ENCODE measurements at places on chromosomes 3 and 15. TPM values are rescaled to one million over a fixed set of nuclear protein-coding genes. Genes with fewer than 3 reads are reported as not detected.

The SERINC4 gene
- 0.09 TPM for total RNA-seq

The SST gene
- total RNA-seq, result not detected

The FAM81A gene
- 0.18 TPM for total RNA-seq

The CYP19A1 gene
- 4.0 TPM for total RNA-seq

The TUSC7 gene
- total RNA-seq, result not detected

The ZNF774 gene
- total RNA-seq, result 1.1 TPM

The MINAR1 gene
- total RNA-seq, result 0.57 TPM

The MYZAP gene
- 0.18 TPM for total RNA-seq

The ACTRT3 gene
- total RNA-seq, result 3.7 TPM

The SOX2 gene
- not detected for total RNA-seq

The SLC22A14 gene
- total RNA-seq, result under 0.01 TPM

The MNS1 gene
- total RNA-seq, result 1.1 TPM

The NEK11 gene
- 4.7 TPM for total RNA-seq

The FETUB gene
- not detected for total RNA-seq

The CFAP100 gene
- not detected for total RNA-seq

The ANKRD63 gene
- total RNA-seq, result not detected

The RFTN1 gene
- total RNA-seq, result 57.5 TPM

The CMTM7 gene
- 3.4 TPM for total RNA-seq

The TMEM108 gene
- total RNA-seq, result not detected

The ATRIP gene
- total RNA-seq, result 4.0 TPM

The TOPBP1 gene
- total RNA-seq, result 16.5 TPM

The INSYN1 gene
- total RNA-seq, result 5.1 TPM

The A4GNT gene
- total RNA-seq, result not detected

The SHC4 gene
- 1.8 TPM for total RNA-seq

The GOLGA6A gene
- total RNA-seq, result not detected

The NRG4 gene
- total RNA-seq, result not detected

The LYZL4 gene
- not detected for total RNA-seq

The TMC3 gene
- not detected for total RNA-seq

The WDR72 gene
- total RNA-seq, result not detected

The IGSF10 gene
- 6.1 TPM for total RNA-seq

The GOLGA8T gene
- total RNA-seq, result 0.14 TPM

The STXBP5L gene
- under 0.01 TPM for total RNA-seq

The SLC28A1 gene
- not detected for total RNA-seq

The KNG1 gene
- total RNA-seq, result not detected

Data from smooth muscle cell of bladder (primary cell).